ENCODE measurements at places on chromosomes 6 and 20.
A peak's percentile ranks its signal among the peaks of the same experiment; 100 is the strongest.

- no peak for DNase-seq
These were observed 77.1 kb downstream of the LMBRD1 start for GRCh38 chr6:69719602-69720193.

- no peak for DNase-seq
These were observed 2.8 kb downstream of the PDE10A start for GRCh38 chr6:165659945-165660856.

- no peak for DNase-seq
These were observed 34.7 kb upstream of the TGM2 start for GRCh38 chr20:38199501-38200390.

- DNase-seq: no peak
These were observed 61.1 kb downstream of the PFDN4 start for GRCh38 chr20:54268941-54269340.

- no peak for DNase-seq
These were observed 109.9 kb upstream of the TIAM2 start for GRCh38 chr6:154885214-154885613.

- no peak for DNase-seq
These were observed 48.7 kb upstream of the IL20RA start for GRCh38 chr6:137093183-137094069.

- DNase-seq: no peak
These were observed 155.7 kb upstream of the JARID2 start for GRCh38 chr6:15090145-15090579.

- no peak for DNase-seq
These were observed 10.6 kb downstream of the MYB start for GRCh38 chr6:135191508-135192255.

GRCh38 chr20:57555457-57556184 is 5.3 kb upstream of the PCK1 start:
- DNase-seq: no peak

DNA sequence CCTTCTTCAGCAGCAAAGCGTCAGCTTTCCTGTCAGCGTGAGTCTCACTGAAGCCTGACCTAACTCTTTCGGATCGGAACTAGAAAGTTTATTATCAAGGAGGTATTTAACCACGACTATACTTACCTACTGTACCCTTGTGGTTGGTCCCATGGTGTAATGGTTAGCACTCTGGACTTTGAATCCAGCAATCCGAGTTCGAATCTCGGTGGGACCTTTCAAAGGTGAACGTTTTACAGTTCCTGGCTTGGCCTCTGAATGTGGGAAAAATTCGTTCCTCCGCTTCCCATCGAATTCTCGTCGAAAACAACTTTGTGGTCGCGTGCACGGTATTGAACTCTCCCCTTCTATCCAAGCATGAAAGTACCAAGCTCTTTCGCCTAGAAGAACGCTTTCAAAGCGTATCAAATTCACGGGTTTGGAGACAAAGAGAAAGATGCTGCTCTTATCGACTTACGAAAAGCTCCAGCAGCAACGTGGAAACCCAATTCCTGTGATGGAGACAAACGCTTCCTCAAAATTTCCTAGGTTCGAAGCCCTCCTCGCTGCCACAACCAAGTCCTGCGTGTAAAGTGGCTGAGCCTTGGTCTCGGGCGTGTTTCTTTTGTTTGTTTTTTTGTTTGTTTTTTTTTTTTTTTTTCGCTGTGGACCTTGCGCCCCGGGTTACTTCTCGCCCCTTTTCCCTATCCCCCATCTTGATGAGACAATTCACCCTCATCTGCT is 63.7 kb downstream of the GPX5 start:
- DNase-seq: peak; percentile 89

DNA sequence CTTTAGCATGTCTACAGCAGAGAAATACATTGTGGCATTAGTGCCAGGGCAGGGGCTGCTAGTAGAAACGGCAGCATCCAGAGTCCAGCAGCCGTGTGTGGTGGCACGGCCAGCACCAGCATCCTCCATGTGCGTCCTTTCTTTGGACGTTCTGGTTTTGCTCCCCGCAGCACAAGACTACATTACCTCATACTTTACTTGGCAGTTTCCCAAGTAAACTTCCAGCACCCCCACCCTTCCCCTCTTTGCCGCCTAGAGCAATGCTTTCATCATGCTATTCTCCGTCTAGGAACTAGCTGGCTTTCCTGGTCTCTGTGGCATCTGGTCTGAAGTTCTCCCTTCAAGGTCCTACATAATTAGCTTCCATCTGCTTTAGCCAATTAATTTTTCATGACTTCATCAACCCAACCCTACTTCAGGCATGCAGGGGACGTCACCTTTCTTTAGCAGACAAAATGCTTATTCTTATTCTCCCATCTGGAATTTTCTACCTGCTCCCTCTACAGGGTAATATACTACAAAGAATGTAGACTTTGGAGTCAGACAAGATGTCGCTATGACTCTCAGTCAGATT is 67.6 kb downstream of the BLOC1S5 start:
- no peak for DNase-seq

- peak; percentile 19 for DNase-seq
These were observed 116.6 kb downstream of the FOXC1 start for GRCh38 chr6:1726341-1726768.

DNA sequence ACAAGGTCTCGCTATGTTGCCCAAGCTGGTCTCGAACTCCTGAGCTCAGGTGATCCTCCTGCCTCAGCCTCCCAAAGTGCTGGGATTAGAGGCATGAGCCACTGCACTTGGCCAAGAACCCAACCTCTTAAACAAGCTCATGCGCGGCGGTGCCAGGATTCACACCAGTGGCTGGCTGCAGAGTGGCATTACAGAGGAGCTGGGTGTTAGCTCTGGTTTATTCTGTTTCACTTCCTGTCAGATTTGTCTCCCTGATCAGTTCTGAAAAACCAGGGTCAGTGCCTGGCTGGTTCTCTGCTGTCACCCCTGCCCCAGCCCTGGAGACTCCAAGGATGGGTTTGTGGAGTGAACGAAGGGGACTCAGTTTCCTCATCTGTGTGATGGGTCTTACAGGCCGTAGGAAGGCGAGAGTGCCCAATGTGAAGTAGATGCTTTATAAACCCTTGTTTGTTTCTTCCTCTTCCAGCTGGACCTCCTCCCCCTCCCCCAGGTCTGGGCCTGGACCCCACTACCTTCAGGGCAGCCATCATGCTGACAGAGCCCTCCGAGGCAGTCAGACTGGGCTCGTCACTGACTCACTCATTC is 63.4 kb downstream of the UBE2V1 start:
- DNase-seq: no peak

- DNase-seq: no peak
These were observed 79.3 kb upstream of the ARMC2 start for GRCh38 chr6:108768792-108769524.

- DNase-seq: peak; percentile 39
These were observed 253.8 kb upstream of the CDYL start for GRCh38 chr6:4522453-4522852.

DNA sequence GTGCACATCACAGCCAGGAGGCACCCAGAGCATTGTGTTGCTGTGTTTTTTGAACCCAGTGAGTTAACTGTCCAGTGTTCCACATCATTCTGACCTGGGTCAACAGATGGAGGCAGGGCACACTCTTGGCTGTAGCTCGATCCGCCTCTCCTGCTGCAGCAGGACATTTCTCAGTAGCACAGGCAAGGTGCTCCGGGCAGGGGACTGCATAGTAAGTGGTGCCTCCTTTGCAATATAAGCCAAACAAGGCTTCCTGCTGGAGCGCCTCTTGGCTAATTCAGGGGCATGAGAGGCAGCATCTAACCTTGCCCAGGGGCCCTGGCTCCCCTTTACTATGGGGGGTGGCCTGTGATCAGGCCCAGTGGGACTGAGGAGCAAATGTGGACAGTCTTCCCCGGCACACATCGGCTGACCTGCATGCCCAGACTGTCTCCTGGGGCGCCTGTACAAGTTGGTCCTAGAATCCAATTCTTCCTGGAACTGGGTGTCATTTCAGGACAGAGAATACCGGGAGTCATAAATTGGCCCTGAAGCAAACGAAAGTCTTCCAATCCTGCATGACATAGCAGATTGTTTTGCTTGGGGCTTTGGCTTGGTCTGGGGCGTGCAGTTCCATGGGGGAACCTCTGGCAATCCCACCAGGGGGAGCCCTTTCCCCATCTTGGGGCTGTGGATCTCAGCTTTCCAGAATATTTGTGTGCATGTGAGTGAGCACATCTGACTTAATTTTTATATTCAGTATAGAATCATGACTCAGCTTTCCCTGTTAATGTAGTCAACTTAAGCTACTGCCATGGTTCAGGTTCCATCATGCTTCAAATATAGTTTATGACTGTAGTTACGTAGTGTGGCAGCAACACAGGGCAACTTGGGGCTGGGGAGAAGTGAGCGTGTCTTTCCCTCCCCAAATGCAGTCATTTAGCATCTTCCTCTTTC is 56.0 kb upstream of the DDR1 start:
- DNase-seq: peak; percentile 65

GRCh38 chr20:46883892-46884291 is 10.8 kb upstream of the EYA2 start:
- no peak for DNase-seq

DNA sequence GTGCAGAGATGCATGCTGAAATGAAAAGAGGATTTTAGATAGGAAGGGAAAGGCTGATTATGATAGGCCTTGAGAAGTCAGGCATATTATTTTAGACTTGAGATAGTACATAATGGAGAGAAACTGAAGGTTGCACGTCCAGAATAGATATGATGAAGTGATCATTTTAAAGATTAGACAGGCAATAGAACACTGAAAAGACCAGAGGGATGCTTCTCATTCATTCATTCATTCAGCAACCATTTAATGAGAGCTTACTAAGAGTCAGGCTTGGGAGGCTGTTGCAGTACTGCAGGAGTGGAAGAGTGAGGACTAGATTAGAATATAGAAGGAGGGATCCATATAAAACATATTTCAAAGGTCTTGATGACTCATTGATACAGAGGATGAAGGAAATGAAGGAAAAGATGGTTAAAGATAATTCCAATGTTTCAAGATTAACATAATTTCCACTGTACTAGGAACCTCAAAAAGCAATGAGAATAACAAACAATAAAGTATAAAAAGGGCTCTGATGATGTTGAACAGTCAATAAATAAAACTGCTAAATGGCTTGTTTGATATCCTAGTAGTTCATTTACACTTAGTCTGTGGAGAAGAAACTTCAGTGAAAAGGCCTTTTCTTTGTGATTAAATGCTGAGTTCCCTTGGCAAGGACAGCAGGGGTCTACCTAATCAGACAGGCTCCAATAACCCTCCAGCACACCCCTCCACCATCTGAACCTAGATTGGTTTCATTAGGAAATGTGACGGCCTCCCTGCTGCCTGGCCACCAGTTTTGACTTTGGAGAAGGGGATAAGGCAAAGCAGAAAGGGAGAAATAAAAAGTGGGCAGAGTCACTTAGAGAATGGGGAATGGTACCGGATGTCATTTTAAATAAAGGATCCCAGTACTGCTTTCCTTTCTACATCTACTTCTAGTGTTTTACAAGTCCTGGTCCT is 5.3 kb upstream of the FBXO9 start:
- no peak for DNase-seq

GRCh38 chr20:44208770-44209169 is 1.8 kb downstream of the OSER1 start:
- no peak for DNase-seq

DNA sequence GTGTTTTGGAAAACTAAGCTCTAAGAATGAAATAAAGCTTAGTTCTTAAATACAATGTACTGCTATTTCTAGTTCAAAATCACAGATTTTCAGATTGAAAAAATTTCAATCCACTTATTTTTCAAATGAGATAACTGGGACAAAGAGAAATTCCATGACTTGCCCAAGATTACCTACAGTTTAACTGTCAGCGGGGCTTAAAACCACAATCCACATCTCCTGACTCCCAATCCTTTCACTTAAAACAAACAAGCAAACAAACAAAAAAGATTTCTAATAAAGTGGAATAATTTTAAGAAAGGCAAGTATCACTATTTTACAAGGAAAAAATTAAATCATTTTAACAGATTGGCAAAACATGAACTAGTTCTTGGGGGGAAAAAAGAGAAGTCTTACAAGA is 4.2 kb downstream of the PHIP start:
- no peak for DNase-seq

GRCh38 chr6:21441386-21441785 is 152.2 kb upstream of the SOX4 start:
- DNase-seq: no peak

DNA sequence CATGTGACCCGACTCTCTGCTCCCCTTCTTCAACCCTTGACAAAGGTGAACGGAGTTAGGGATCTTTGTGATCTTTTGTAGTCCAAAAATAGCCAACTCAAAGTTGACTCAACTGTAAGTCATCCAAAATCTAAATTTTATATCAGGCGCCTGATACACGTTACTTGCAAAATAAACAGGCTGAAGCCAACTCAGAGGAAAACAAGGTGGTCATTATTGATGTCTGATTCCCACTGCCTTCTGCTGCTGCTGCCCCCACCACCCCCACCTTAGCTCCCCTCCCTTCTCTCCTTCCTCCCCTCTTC is 13.2 kb upstream of the RNF8 start:
- DNase-seq: no peak

- peak; percentile 90 for DNase-seq
These were observed at the start of gene FYN for GRCh38 chr6:111873178-111874024. TSS of gene FYN (minus strand) at chr6:111873452. CDS start at chr6:111720051, 153,401 bp downstream.

DNA sequence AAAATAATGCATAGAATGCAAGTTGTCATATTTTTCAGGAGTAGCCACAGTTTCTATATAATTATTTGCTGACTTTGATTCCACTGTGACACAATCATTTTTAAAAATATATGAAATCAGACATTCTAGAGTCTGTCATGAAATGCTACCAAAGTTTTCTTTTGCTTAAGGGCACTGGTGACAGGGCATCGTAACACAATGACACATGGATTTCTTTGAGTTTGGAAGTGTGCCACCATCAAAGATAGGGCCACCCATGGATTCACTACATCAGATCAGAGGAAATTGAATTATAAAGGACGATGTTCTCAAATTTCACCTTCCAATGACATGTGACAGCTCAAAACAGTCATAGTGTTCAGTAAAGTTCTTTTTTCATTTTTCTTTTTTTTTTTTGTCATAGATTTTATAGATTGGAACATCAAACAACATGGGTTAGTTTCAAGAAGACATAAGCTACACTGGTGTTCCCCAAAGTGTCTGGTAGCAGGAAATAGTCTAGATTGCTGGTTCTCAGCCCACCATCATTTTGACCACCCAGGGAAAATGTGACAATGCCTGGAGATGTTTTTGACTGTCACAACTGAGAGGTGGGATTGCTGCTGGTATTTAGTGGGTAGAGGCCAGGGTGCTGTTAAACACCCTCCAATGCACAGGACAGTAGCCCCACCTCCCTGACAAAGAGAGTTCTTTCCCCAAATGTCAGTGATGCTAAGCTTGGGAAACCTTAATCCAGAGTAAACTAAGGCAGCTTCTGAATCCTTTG is 123.8 kb upstream of the DOK5 start:
- no peak for DNase-seq

GRCh38 chr20:57748601-57749130 is 38.9 kb upstream of the PMEPA1 start:
- DNase-seq: peak; percentile 85
